ENCODE measurements at places on chromosomes 6 and 20.

GRCh38 chr6:16773362-16773761 is 12.1 kb upstream of the ATXN1 start:
- no peak for DNase-seq

DNA sequence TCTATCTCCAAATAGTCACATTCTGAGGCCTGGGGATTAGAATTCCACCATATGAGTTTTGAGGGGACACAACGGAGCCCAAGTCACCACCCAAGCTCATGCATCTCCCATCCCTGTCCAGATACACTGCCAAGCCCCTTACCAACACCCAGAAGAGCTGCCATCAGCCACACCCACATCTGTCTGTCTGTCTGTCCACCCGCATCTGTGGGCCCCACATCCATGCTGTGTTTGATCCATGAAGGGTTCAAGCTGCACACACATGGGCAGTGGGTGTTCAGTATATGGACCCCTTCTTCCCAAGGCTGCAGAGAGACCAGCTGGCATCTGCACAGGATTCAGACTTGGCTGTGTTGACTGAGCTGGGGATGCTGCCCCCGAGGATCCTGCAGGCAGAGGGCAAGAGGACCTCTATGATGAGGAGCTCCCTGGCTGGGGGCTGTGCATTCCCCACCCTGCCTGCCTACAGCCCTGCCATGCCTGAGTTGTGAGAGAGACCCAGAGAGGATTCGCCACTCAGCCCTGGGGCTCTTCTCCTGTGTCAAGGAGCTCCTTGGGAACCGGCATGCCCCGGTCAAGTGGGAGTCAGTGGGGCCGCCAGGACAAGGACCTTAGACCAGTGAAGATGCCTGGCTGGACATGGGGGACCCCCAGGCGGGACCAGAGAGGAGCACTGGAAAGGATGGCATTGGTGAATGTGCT is 206.4 kb downstream of the SYNDIG1 start:
- DNase-seq: no peak

DNA sequence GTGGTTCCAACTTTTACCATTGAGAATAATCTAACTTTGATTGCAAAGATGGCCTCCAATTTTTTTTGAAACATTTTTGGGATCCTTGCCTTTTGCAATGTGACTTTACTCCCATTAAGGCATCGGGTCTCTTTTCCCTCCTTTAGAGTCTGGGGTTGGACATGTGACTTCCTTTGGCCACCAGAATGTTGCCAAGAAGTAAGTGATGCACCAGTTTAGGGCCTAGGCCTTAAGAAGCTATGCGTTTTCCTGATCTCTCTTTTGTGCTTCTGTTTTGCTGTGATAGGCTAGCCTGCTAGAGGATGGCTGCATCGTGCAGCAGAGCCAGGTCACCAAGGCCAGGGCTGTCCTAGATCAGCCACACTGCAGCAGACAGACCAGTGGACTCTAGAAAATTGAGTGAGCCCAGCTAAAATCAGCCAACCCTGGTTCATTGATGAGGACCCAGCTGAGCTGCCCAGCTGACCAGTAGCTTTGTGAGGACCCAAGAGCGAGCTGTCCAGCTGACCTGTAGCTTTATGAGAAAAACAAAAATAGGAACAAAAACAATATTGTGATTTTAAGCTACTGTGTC is 594.0 kb upstream of the JAG1 start:
- DNase-seq: no peak

DNA sequence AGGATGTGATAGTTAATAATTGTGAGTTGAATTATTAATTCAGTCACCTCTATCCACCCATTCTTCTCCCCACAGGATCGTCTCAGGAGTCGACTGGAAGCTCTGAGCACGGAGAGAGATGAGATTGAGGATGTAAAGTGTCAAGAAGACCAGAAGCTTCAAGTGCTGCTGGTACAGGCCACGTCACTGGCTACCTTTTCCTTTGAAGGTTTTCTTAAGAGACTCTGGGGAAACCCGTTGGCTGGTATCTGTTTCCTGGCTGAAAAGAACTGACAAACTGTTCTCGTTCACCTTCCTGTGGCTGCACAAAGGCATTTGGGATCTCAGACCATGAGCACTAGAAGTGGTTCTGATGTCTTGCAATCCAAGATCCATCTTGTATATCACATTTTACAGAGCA is 3.8 kb downstream of the TRIM15 start:
- DNase-seq: no peak

- no peak for DNase-seq
Measured at GRCh38 chr6:38755207-38755606, 40.1 kb downstream of the DNAH8 start.

GRCh38 chr6:157054531-157054979 is 268.8 kb downstream of the TMEM242 start:
- peak; percentile 3 for DNase-seq

DNA sequence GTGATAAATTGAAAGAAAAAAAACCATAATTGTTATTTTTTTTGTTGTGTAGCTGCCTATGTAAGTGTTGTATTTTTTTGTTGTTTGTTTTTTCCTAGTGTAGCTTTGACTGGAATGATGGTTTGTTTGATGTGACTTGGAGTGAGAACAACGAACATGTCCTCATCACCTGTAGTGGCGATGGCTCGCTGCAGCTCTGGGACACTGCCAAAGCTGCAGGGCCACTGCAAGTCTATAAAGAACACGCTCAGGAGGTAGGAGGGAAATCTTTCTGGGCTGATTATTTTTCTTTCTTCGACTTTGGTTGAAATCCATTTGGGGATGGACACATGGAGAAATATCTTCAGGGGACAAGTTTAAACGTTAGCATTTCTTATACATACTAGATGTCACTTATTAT is 3.8 kb downstream of the PEX7 start:
- no peak for DNase-seq

DNA sequence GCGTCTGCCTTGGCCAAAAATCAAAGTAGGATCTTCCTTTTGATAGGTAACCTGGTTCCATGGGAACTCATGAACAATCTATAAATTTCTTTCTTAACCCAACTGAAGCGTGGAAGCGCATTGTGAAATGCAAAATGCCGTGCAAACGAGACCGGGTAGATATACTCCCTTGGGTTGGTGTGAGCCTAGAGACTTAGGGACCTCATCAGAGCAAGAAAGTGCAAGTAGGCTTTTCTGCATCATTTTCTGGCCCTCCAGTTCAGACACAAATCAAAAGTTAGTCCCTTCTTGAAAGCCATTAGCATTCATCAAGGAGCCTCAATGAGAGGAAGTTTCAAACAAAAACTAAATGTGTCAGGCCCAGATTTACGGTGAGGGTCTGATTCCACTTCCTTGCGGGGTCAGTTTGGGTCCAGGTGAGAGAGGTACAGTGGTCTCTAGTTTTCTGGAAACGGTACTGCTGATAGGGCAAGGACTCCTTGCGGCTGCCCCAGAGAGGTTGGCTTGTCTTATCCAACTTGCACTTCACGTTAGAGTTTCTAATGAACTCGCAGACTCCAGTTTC is 5.3 kb upstream of the ZNF184 start:
- no peak for DNase-seq

GRCh38 chr6:46291275-46291633 is 120.5 kb upstream of the ENPP5 start:
- DNase-seq: no peak

GRCh38 chr6:43744491-43744890 is 25.5 kb upstream of the VEGFA start:
- no peak for DNase-seq

GRCh38 chr6:16717275-16717942 is 43.9 kb downstream of the ATXN1 start:
- no peak for DNase-seq

GRCh38 chr6:81105998-81106397 is 646.5 kb downstream of the TENT5A start:
- no peak for DNase-seq

GRCh38 chr20:49034070-49034732 is 11.9 kb upstream of the CSE1L start:
- no peak for DNase-seq

- DNase-seq: no peak
Measured at GRCh38 chr6:158860279-158860865, 41.2 kb upstream of the EZR start.

- DNase-seq: no peak
Measured at GRCh38 chr20:9514072-9514460, 324 bp upstream of the LAMP5 start.

DNA sequence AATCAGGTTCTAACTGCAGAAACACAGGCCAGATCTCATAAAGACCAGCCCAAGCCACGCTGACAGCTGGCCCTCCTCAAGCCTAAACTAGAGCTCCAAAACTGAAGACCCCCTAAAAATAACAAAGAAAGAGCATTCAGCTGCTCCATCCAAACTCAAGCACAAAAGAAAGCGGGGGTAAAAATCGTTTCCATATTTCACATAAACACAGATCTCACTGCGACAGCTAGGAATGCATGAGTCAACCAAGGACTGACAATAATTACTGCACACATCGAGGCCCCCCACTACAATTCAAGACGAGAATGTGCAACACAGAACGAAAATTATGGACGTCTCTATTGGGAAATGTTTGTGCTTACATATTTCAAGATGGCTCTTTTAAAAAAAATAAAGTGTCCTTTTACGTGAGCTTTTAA is 31.1 kb downstream of the CNKSR3 start:
- no peak for DNase-seq

DNA sequence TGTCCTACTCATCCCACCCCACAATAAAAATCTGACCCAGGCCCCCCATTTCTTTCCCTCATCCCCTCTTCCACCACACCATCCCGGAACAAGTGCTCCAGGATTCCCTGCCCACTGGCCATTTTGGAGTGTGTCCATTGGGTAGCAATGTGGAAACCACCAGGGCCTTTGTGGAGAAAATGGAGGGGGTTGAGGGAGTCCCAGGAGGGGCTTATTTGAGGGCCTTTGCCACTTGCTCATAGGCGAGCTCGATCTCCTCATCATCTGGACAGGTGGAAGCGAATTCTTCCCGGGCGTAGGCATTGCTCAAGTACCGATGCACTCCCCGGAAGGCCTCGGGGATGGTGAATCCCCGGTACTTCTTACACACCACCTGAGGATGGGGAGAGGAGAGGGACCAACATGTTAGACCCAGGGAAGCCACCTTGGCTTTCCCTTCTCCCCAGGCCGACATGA is 1.6 kb upstream of the DDAH2 start:
- DNase-seq: no peak

- DNase-seq: no peak
Measured at GRCh38 chr6:150866991-150867501, 1.5 kb downstream of the MTHFD1L start.

- no peak for DNase-seq
Measured at GRCh38 chr6:491233-491632, 99.7 kb downstream of the IRF4 start.

- DNase-seq: no peak
Measured at GRCh38 chr6:14734416-14735340, 511.2 kb upstream of the JARID2 start.

DNA sequence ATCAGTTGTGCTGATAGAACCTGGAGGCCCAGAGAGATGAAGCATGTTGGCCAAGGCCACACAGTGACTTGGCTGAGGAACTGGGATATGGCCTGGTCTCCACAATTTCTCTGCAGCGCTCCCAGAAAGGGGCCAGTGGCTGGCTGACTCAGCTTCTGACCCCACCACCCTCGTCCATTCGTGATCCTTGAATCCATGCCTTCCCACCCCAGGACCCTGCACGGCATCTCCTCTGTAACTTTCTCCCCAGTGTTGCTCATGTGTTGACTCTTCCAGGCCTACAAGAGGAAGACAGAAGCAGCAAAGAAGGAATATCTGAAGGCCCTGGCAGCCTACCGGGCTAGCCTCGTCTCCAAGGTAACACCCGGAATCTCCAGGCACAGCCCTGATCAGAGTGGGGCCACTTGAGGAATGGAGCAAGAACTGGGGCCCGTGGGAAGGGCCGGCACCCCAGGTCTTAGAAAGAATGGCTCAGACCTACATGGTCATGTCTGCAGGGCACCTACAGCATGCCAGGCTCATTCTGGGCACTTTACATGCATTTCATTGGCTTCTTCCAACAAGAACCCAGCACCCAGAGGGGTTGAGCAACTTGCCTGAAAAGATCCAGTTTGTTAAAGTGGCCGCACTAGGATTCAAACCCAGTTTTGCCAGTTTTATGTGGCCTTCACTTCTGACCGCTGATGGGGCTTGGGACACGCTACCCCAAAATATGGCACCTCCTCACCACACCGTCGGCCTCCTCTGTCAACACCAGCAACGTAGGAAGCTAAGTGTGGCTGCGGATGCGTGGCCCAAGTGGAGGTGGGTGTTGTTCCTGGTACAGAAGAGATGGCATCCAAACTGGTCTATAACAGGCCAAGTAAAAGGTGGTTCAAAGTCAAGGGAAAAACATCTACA is 122.2 kb downstream of the JPH2 start:
- no peak for DNase-seq

DNA sequence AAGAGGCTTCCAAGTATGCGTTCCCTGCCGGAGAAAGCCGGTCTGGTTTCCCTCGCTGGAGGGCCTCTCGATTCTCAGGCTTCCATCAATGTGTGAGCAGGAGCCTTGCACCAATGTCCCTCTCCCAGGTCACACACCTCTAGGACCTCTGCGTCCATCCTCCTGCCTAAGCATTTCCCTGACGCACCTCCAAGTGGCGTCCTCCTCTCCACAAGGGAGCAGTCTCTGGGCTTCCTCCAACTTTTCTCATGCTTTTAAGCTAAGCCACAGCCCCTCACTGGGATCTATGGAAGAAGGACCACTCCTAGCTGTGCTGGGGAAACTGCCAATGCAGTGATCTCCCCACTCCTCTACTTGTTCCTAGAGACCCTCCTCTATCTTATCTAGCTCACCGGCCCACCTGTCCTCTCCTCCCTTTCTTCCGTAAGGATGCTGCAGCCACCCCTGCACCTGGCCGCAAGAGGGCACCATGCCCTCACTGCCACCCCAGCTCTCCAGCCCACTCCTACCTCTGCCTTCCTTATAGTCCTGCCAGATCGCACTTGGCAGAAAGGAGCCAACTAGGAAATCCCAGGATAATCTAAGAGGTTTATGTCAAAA is 258.7 kb downstream of the LRFN2 start:
- DNase-seq: peak; percentile 9

DNA sequence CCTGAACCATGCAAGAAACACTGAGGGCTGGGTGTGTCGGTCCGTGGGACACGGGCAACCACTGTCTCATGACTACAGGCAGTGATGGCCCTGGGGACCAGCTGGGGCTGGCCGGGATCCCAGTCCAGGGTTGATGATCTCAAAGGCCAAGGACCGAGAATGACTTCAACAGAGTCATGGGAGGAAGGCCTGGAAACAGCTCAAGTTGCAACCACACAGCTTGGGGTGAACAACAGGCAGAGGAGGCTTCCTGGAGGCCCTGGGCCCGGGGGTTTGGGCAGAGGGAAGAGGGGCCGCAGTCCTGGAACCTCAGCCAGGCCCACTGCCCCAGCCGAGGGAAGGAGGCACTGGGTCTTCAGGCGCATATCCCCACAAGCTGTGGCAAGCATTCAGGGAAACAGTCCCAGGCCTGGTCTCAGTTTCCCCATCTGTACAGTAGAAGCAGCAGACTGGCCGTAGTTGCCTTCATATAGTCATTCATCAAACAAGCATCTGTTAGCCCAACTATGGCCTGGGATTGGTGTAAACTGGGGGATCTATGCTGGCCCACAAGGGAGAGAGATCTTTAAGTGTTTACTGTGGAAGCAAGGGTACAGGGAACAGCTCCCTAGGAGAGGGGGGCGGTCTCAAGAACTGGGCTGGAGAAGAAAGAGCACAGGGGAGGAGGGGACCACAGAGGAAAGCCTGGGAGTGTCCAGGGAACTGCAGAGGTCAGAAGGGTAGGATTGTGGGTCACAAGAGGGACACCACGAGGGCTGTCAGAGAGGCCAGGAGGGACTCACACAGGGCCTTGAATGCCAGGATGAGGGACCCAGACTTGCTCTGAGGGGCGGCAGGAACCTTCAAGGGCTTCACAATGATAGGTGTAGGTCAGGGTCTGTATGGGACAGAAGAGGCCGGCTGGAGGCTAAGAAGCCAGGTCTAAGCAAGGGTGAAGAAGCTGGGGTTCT is 2.1 kb downstream of the MYL9 start:
- DNase-seq: no peak

Data from stimulated activated CD4-positive, alpha-beta T cell treated with anti-CD3 and anti-CD28 coated beads, TNF-alpha, amount 100 ng/mL, for 4 hours (primary cell).